GM10248 (cell line): ENCODE measurements at places on chromosomes 11 and 22.

DNA sequence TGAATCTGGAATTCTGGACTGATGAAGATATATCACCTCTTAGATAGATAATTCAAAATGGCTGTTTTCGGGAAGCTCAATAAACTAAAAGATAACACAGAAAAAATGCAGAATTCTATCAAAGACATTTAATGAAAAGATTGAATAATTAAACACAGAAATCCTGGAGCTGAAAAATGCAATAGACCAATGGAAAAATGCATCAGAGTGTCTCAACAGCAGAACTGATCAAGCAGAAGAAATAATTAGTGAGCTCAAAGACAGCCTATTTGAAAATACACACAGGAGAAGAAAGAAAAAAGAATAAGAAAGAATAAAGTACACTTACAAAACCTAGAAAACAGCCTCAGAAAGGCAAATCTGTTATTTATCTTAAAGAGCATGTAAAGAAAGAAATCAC is 356.4 kb upstream of the B3GAT1 start:
- no peak for DNase-seq

DNA sequence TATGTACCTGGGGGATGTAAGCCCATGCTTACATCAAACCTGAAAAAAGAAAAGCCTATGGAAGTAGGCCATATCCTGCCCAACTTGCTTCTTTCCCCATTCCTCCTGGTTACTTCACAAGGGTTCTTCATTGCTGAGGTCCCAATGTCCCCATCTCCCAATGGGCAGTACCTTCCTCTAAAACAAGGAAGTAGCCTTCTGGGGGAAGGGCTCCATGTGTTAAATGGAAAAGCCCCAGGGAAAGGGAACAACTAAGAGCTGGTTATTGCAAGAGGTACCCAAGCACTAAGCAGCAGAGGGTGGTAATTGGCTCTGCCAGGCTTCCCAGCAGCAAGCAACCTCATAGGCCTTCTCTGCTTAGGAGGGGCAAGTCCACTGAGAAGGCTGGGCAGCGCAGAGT is 11.3 kb downstream of the TMEM216 start:
- no peak for DNase-seq

DNA sequence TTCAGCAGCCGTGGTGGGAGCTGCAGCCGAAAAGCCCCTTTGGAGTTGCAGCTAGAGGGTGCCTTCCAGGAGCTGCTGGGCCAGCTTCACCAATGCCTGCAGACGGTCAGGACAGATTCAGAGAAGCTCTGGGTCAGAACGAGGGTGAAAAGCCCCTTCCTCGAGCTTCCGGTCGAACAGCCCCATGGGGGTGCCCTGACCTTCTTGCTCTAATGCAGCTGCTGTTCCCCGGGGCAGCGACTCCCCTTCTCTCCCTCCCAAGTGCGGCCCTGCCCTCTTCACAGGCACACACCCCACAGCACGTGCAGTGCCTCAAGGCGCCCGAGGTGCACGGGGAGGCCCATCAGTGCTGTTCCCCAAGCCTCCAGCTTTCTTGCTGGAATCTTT is 9.6 kb upstream of the IFITM3 start:
- DNase-seq: no peak

GRCh38 chr22:26302726-26303125 is 126.3 kb upstream of the ASPHD2 start:
- DNase-seq: no peak

GRCh38 chr11:3077189-3077836 is 20.1 kb upstream of the CARS1 start:
- DNase-seq: no peak

DNA sequence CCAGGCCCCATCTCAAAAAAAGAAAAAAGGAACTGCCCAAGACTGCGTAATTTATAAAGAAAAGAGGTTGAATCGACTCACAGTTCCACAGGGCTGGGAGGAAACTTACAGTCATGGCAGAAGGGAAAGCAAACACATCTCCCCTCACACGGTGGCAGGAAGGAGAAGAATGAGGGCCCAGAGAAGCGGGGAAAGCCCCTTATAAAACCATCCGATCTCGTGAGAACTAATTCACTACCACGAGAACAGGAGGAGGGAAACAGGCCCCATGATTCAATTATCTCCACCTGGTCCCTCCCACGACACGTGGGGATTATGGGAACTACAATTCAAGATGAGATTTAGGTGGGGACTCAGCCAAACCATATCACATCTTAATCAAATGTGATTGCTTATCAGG is 82.2 kb downstream of the BUD13 start:
- DNase-seq: peak; percentile 4

GRCh38 chr22:44381761-44382115 is 69.0 kb upstream of the SHISAL1 start:
- no peak for DNase-seq

GRCh38 chr11:21774212-21774611 is 418.7 kb upstream of the ANO5 start:
- DNase-seq: no peak

- DNase-seq: peak; percentile 65
Observed at GRCh38 chr22:24429411-24430365, 2.3 kb downstream of the ADORA2A start.

DNA sequence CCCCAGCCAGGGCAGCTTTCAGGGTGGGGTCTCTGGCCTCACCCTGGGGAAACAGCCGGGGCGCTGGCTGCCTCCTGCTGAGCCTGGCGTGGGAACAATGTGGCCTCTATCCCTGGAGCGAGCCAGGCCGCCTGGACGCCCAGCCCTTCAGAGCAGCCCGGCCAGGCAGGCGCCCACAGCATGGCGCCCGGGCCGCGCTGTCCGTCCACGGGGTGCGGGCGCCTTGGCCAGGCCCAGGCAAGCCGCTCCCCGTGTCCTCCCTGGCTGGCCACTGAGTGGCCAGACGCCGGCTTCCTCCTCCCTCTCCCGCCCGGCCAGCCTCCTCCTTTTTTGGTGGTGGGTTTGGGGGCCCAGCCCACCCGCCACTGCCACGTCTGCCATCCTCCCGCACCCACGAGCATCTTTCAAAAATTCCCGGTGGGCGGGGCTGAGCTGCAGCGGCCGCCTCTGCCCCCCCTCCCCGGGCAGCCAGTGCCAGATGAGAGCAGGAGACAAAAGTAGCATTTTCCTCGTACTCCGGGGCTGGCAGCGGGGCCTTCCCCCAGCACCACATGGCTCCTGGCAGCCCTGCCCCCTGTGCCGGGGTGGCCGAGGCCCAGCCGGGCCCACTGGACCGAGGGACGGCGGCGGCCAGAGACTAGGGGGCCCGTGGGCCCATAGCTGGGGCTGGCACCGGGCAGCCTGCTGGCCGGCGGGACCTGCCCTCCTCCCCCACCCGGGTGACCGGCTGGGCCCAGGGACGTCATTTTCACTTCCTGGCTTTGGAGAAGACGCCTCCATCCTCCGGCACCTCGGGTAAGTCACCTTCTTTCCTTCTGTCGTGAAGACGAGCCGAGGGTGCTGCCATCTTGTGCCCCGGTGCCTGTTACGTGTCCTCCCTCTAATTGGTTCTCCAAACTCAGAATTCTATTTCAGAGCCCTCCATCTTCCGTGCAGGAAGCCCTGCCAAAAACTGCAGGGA is 70.2 kb upstream of the PPARA start:
- no peak for DNase-seq

DNA sequence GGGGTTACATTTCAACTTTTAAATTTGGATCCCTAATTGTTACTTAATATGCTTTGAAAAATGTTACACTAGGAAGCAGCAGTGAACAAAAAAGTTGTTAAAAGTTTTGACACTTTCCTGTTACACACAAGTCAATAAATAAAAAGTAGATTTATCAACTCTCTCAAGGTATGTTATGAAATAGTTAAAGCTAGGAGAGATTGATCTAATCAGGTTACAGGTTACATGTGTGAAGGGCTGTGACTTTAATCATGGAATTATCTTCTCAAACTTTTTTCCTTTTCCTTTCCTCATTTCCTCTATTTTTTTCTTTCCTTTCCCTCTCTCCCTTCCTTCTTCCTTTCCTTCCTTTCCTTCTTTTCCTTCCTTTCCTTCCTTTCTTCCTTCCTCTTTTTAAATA is 77.0 kb upstream of the RAB38 start:
- no peak for DNase-seq

- DNase-seq: no peak
Observed at GRCh38 chr11:80284946-80285785, 844.3 kb upstream of the TENM4 start.

DNA sequence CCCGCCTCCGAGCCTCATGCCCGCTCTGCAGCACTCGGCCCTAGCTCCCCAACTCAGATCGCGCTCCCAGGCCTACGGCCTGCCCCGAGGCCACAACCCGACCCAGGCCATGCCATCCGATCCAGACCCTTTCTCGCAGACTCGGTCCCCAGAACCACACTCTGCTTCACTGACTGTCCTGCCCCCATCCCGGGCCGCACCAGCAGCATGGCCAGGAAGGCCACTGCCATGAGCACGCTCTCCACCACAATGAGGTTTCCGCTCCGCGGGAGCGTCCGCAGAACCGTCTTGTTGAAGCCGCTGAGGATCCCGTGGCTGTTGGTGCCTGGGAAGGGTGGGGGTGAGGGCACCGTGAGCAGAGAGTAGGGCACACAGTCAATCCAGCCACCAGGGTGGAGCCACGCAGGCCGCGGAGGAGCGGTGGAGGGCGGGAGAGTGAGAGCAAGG is 6.4 kb downstream of the UNC93B1 start:
- no peak for DNase-seq

DNA sequence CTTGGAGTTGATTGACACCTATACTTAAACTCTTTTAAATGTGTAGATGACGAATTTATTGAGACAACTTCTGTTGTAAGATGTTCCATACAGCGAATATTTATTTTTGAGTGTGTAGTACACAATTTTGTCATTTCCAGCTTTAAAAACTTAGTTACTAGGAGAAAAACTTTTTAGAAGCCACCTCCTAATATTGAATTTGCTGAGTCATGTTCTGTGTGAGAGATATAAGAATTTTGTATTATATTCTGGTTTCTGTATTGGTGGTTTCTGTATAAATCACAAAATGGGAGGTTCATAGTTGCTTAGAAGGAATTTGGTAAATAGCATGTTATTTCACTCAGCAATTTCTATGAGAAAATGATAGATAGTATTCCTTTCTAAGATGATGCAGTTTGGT is 171.3 kb downstream of the WNT11 start:
- no peak for DNase-seq

DNA sequence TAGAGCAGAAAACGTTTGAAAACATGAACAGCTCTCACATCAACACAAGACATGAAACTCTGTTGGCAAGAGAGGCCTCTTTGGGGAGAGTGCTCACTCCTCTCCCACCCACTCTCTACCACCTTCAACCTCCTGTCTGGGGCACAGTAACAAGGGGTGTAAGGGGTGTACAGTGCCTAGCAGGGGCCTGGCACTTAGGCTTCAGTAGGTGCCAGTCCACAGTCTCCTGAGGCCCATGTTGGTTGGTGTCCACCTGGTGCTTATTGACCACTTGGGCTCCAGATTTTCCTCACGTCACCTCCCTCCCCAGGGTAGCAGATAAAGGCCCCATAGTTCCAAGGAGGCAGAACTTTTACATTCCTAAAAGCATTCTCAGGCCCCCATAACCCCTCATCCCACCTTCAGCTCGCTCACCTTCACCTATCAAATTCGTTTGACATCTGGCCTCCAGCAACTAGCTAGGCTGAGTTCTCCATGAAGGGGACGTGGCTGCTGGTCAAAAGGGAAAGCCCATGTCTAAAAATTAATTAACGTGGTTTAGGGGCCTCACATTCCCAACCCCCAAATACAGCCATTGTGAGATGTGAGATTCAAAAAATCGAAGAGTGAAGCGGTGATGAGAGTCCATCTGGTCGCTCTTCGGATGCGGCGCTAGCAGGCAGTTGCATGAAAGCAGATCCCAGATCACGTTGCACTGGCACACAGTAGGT is 712 bp upstream of the MED15 start:
- no peak for DNase-seq

DNA sequence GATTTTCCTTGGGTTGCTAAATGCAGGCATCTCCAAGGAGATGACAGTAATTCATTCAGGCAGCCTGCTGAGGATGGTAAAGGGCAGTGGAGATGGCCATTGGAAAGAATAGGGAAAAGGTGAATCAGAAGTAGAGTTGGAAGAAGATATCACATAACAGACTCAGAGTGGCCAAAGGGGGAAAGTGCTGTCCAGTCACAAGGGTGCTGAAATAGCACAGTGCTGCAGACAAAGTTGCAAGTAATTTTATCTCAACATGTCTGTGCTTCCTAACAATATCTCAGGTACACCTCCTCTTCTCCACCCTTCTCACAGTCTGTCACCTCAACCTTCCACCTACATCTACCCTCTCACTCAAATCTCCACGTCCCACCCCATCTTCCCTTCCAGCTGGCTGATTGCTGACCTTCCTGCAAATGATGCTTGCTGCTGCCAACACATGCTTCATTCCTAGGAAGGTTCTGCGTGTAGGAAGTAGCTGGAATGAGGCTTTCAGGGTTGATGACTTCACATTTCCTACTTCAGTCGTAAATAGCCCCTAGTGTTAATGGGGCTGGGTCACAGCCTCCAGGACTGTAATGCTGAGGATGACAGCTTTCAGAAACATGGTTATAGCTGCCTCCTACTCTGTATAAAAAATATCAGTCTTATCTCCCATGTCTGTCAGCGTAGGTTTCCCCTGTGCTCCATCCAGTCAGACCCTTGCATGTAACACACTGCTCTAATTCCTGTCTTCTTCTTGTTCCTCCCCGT is 123.9 kb downstream of the CTNND1 start:
- DNase-seq: no peak

DNA sequence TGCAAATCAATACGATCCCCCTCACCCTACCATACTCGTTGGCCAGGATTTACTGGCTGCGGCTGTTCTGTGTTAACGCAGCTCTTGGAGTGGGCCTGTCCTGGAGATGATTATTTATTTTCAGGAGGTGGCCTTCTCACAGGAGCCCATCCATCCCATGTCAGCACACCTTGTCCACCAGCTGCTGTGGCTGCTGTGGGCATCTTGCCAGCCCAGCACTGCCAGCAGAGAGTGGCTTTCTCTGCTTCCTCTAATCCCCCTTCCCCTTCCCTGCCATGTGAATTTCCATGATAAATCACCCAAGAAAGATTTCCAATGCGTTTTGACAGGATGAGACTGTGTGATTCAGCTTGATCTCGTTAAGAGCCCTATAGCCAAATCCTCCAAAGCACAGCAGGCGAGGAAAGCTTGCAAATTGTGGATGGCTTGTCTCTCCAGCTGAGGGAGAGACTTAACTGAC is 309.1 kb upstream of the C11orf87 start:
- no peak for DNase-seq

DNA sequence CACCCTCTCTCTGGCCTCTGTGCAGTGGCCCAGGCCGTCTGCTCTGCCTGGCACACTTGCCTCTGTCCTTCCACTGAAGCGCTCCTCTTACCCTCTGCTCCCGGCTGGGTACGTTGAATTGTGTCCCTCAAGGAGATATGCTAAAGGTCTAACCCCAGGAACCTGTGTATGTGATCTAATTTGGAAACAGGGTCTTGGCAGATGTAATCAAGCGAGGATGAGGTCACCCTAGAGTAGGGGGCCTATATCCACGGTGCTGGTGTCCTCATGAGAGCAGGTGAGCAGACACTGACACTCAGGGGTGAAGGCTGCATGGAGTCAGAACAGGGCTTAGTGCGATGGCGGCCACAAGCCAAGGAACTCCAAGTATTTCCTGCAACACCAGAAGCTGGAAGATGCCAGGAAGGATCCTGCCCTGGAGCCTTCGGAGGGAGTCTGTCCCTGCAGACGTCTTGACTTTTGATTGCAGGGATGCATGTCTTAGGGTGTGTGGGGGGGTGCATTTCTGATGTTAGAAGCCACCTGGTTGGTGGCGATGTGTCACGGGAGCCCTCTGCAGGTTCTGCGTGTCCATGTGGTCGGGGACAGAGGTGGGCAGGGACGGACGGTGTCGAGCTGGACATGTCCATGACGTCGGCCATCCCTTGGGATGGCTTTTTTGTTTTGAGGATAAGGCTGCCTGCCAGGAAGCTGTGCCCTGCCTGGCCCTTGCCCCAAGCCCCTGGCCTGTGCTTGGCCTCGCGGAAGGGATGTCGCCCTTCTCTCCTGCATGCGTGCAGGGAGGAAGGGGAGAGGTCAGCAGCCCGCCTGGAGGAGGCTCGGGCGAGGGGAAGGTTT is 68.6 kb downstream of the LRP5 start:
- no peak for DNase-seq
